ENCODE measurements at places on chromosomes 5 and 9.

DNA sequence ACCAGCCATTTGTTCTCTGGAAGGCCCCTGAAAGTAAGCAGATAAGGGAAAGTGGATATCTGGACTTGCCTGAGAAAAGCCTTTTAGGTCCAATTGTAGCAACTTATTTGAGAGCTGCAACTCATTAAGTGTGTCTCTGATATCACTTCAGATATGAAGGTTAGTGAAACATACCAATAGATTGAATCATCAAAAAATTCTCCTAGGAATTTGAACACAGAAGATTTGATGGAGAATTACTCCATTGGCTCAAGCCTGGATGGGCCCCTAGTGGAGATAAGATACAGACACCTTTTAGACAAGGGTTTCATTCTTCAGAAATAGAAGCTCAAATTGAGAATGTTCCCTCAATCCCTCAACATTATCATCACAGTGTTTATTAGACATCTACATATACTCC is 356.7 kb downstream of the NDUFS4 start:
- peak; percentile 56 for DNase-seq

DNA sequence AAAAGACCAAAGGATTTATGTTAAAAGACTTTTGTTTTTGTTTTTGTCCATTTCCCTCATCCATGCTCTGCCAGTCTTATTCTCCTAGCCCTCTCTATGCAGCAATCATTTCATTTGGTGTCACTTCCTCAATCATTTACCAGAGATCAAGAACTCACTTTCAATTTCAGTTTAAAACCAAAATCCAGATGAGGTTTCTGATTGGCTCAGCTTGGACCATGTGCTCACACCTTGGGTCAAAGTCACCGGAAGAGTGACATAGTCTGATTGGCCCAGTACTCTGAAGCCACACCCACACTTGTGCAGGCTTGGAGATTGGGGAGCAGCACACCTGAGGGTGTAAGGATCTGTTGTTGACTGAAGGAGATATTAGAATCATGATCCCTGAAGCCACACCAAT is 79.6 kb downstream of the TLR4 start:
- DNase-seq, result no peak

GRCh38 chr5:119878712-119879111 is 249.4 kb downstream of the FAM170A start:
- DNase-seq, result no peak

- no peak for DNase-seq
Observed at GRCh38 chr5:131406975-131407638, 143.3 kb downstream of the CDC42SE2 start.

DNA sequence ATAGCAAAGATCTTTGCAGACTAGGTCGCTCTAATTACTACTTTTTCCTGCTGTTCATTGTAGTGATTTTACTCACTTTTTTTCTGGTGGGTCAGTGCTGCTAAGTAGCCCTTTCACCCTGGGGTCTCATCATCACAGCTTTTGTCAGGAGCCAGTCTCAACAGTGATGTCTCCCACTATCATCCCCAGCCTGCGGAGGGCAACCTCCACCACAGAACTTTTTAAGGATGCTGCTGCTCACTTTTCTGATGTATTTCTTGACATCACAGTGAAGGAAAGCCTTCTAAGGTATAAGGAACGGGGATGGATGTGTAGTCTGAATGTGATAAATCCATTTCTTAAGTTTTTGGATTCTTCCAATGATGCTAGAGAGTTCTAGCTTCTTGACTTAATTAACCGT is 242.5 kb upstream of the RIOK2 start:
- DNase-seq, result peak; percentile 33

DNA sequence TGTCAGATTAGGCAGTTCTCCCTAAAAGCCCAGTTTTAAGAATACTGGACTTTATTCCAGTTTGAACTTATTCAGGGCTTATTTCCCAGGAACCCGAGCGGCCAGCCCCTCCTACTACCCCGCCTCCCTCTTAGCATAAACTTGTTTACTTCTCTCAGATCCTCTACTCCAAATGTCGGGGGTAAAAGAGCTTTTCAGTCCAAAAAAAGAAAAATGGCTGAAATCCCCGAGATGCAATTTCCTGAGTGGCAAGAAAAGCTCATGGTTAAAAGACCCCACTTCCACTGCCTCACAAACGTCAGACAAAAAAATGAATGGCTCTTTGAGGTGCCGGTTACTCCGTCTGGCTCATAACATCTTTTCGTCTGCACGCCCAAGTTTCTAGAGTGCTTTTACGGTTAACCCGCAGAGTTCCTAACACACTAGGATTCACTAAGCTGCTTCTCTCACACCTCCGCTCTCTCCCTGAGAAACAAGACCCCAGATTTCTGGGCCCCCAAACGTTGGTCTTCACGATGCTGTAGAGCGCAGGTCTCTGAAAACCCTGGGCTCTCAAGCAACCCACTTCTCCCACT is 402 bp downstream of the BRD8 start:
- peak; percentile 17 for DNase-seq

DNA sequence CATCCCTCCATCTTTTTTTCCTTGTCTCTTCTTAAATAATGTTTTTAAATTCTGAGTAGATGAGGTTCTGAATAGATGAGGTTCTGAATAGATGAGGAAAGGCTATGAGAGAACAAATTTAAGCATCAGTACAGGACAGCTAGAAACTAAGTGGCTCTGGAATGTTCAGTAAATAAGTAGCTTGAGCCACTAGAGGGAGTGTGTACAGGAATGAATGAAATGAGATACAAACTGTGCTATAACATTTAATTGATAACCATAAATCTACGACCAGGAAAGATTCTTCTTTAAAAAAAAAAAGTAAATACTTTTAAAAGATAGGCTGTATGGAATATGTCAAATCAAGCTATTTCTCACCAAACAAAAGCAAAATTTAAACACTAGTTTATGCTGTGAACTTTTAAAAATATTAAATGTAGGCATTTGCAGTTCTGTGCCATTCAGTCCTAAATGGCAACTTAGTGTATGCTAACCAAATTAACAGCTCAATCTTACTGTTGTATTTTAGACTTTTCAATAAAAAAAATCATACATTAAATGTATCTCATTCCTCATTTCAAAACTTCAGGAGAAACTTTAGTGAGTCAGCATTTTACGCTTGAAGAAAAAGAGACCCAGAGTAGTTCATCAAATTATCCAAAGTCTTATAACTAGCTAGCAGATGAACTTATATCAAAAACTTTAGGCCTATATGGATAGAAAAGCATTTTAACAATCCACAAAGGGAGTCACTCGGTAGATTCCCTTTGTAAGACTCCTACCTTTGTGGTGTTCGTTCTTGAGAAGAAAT is 70.4 kb upstream of the SNX2 start:
- peak; percentile 64 for DNase-seq

DNA sequence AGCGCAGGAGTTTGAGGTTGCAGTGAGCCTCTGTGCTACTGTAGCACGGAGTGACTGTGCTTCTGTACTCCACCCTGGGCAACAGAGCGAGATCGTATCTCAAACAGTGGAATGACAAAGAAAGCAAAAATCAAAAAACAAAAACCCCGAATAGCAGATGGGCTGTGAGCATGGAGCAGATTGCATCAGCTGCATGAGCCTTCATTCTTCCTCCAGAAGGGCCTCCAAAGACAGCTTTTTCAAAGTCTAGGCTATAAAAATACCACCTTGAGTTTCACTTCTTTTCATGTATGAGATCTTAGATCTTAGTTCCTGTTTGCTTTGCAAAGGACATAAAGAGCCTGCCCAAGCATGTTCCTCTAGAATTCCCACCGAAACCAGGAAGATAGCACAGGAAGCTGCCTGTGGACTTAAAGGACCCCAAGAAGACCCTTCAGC is 15.0 kb upstream of the HSPB3 start:
- DNase-seq, result no peak

GRCh38 chr9:120438111-120438510 is 141.9 kb downstream of the CDK5RAP2 start:
- no peak for DNase-seq
